Left ventricle myocardium superior (tissue), 1 donor: ENCODE measurements at places on chromosomes 3 and 15.

- no peak for DNase-seq
Observed at GRCh38 chr3:69764861-69765260, 25.6 kb downstream of the MITF start.

DNA sequence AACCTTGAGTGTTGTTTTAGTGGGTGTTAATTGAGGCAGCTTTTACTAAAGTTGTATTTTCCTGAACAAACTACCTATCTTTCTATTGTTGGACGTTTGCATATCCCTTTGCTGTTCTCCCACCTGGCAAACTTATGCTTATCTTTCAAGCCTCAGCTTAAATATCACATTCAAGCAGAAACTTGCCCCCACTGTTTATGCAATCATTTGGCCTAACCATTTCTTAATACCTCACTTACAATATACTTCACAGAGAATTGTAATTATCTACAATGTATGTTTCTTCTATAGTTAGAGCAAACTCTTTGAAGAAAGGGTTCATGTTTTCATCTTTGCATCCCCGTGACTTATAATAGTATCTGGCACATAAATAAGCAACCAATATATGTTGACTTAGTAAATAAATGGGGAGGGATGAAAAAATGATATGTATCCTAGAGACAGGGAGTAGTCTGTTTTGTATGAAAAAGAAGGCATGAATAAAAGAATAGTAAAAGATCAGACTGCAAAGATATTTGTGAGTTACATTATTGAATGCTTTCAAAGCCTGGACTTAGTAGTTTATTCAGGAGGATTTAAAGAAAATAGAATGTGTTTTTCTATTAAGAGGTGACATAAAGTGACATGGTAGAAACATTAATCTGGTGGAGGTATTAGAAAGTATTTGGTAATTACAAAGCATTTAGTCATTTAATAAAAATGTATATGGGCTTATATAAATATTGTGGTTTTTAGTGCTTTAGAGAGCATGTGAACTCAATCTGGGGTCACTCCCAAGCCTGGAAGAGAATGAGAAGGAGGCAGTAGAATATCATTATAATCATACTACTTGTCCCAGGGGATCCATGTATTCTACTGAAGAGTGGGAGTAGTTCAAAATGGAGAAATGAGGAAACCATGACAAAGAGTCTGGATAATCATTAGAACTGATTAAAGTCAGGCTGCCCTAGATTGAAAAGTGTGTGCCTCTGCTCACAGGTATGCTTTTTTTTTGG lies 60.0 kb upstream of the DCBLD2 start:
- DNase-seq: no peak

DNA sequence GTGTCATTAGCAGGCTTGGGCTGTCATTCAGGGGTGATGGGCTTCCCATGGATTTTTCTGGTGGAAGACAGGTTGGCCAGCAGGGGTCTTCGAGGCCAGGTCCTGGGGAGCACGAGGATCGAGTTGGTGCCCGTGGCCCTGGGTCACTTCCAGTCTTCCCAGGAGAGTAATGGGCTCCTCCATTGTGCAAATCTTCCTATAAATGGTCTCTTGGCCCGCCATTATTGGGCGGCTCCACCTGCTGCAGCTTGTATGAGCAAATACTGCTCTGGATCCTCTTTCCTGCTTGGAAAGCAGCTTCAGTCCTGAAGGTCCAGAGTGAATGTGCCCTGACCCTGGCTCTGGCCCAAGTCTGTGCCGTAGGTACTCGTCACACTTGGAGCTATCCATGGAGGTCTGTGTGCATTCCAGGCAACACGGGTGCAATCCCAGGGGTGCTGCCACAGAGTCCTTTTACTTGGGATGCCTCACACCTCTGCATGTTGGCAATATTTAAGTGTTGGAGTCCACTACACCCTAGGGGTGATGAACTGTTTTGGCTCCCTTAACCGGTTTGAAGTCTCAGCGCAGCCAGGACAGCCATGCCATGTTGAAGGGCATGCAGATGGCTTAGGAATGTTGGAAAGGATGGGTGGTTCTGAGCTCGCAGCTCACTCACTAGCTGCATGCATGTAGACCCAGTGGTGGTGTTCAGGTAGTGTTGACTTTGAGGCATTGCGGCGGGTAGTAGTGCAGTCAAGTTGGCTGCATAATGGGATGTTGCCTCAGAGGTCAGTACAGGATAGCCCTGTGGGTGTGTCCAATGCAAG lies 97.6 kb downstream of the SNRPN start:
- no peak for DNase-seq

DNA sequence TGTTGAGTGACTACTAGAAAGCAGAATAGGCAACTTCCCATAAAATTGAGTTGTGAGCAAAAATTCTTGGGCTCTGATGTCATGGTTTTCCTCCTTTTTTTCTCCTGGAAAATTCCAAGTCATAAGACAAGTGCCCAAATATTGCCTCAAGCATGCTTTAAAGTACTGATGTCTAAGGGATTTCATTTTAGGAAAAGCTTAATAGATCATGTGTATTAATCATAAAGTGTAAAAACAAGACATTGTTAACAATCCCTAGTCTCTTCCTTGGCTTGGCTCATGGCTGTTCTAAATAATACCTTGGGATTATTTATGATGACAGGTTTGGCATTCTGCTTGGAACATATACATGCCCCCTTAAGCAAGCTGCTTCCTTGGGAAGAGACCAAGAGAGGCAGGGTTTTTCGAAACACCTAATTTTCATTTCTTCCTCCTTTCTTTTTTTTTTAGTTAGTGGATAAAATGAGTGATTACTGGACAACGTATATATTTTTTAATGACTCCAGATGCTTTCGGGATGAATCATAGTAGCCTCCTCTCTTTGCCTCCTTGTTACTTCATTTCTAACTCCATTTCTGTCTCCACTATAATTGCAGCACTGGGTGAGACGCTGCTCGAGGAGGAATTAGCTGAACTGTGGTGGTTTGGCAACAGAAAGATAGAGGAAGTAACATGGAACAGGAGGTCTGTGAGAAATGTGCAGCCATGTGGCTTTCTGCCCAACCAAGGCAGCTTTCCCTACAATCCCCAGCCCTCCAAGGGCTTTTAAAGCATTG lies 104.9 kb downstream of the TPRG1 start:
- DNase-seq: no peak

GRCh38 chr15:42632105-42632675 lies 56.8 kb downstream of the STARD9 start:
- no peak for DNase-seq

- peak; percentile 16 for DNase-seq
Observed at GRCh38 chr3:13217736-13218540, 144.7 kb upstream of the IQSEC1 start.

GRCh38 chr15:55859681-55860080 lies 116.7 kb upstream of the PRTG start:
- no peak for DNase-seq

- DNase-seq: no peak
Observed at GRCh38 chr3:35417080-35417479, 222.2 kb upstream of the ARPP21 start.

GRCh38 chr3:19070325-19070724 lies 78.0 kb upstream of the KCNH8 start:
- DNase-seq: no peak

- DNase-seq: no peak
Observed at GRCh38 chr3:61452535-61453090, 108.8 kb upstream of the PTPRG start.

- DNase-seq: no peak
Observed at GRCh38 chr3:99114565-99115291, 213.2 kb upstream of the DCBLD2 start.

GRCh38 chr3:121942116-121942786 lies 48.0 kb downstream of the SLC15A2 start:
- DNase-seq: no peak

GRCh38 chr3:129020691-129021090 lies 19.6 kb downstream of the EFCC1 start:
- no peak for DNase-seq

- DNase-seq: no peak
Observed at GRCh38 chr3:54133196-54133595, 10.8 kb downstream of the CACNA2D3 start.
